Natural killer cell (primary cell): ENCODE measurements at places on chromosomes 16 and 17.

GRCh38 chr17:50935221-50935995 is 69.3 kb upstream of the TOB1 start:
- no peak for DNase-seq

- DNase-seq = no peak
Measured at GRCh38 chr16:17287166-17287800, 183.5 kb downstream of the XYLT1 start.

DNA sequence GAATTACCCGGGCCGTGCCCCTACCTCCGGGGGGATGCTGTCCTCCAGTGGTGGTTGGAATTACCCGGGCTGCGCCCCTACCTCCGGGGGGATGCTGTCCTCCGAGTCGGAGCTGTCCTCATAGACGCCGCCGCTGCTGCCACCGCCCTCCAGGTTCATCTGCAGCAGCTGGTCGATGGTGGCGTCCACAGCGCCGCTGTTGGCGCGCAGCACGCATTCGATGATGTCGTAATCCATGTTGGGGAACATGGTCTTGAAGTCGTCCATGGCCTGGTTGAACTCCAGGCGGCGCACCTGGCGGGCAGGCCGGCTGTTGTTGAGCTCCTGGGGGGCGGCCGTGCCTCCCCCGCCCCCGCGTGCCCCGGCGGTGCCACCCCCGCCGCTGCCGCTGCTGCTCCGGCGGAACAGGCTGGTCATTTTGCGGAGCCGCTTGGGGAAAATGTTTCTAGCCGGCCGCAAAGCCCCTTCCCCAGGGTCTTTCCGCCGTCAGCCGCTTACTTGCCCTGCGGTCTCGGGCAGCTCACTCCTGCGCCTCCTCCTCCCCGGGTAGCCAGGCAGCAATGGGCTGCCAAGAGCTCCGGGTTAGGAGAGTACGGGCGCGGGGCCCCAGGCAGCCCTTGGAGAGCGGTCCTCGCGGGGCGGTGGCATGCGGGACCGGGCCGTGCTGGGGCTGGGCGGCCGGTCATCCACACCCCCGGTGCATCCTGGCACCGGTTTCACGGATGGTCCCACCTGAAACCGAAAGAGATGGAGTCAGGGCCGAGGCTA is 35.5 kb upstream of the MRPS23 start:
- DNase-seq = no peak

- DNase-seq = no peak
Measured at GRCh38 chr16:54361246-54361645, 74.7 kb upstream of the IRX3 start.

DNA sequence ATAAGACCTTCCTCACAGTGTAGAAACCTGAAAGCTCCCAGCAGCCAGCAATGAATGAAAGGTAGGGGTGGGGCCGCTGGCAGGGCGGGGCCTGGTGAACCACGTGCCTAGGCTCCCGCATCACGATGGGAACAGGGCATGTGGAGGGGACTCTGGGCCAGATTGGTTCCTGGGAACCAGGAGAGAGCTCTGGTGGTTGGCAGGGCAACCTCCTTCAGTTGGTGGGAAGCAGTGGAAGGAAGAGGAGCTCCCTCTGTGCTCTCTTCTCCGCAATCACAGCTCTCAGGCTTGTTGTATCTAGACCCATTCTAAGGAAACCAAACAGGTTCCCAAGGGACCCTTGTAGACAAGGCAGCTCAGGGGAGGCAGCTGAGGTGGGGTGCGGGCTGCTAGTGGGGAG is 10.5 kb downstream of the GGA2 start:
- DNase-seq = no peak

DNA sequence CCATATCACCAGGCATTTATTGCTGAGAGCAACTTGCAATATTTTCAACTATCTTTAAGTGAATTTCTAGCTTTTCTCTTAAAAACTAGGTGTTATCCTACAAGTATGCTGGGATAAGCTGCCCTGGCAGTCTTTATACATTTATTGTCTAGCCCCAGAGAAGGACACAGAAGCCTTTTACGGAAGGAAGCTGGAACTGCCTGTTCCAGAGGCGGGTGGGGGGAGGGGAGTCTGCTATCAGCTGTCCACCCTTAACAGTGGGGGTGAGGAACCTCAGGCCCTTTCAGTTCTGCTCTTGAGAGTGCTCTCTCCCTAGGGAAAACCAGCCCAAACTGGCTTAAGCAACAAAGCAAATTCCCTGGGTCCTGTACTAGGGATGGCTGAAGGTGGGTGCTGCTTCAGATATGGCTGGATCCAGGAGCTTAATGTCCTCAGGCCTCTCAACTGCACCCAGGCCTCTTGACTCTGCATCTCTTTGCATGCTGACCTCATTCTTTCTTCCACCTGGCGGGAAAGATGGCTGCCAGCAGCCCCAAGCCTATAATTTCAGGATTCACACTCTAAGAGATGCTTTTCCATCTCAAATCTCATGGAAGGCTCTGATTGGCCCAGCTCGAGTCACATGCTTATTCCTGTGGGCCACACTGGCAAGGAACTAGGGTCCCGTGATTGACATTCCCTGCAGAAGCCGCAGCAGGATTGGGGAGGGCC is 16.6 kb downstream of the NAGPA start:
- DNase-seq = no peak

GRCh38 chr17:80804466-80804865 is 187.2 kb upstream of the CHMP6 start:
- no peak for DNase-seq
